ENCODE measurements at places on chromosomes 13 and 19.

GRCh38 chr13:42812316-42812715 is 30.9 kb downstream of the FAM216B start:
- H3K36me3 ChIP-seq: no peaks in the 10 kb centered on the region
- no peaks in the 10 kb centered on the region for H3K4me1 ChIP-seq
- no peak for DNase-seq

- no peaks in the 10 kb centered on the region for H3K36me3 ChIP-seq
- DNase-seq: no peak
- H3K27ac ChIP-seq: no peak overlapping the region
- H3K4me3 ChIP-seq: no peak overlapping the region
Measured at GRCh38 chr19:3698386-3698950, 1.8 kb downstream of the PIP5K1C start.

- no peaks in the 10 kb centered on the region for H3K36me3 ChIP-seq
- no peak for DNase-seq
- H3K4me1 ChIP-seq: no peaks in the 10 kb centered on the region
- H3K4me3 ChIP-seq: no peak overlapping the region
Measured at GRCh38 chr19:49256691-49257090, 68.3 kb downstream of the SLC6A16 start.

- no peak overlapping the region for H3K27ac ChIP-seq
- H3K27me3 ChIP-seq: no peaks in the 10 kb centered on the region
- no peak overlapping the region for H3K4me3 ChIP-seq
- H3K4me1 ChIP-seq: peaks cover 1% of the 10 kb centered on the region
Measured at GRCh38 chr19:47141695-47142094, 11.1 kb downstream of the SAE1 start.

DNA sequence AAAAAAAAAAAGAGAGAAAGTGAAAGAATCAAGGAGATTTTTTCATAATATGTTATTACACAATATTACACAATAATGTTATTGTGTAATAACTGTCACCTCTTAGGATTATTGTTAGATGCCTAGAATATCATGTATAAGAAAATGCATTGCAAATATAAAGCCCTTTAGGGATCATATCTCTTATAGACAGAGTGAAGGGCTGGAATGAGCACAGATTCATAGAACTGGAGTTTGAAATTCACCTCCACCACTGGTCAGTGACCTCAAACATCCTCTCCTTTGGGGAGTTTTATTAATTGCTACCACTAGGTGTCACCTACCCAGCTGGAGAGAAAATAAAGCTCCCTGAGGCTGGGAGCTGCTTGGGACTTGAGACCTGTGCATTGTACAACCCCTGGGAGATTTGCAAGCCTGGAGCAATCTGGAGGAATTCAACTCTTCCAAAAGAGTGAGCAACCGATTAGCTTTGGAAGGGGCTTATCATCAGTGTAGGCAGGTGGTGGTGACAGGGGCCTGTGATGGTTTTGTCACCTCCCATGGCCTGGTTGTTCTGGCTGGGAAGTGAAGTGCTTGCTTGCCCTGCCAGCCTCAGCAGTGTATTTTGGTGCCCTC is 30.3 kb upstream of the FRY start:
- no peaks in the 10 kb centered on the region for H3K36me3 ChIP-seq
- no peak for DNase-seq
- H3K4me1 ChIP-seq: no peaks in the 10 kb centered on the region
- H3K27me3 ChIP-seq: no peaks in the 10 kb centered on the region
- H3K27ac ChIP-seq: no peak overlapping the region
- no peak overlapping the region for H3K4me3 ChIP-seq

DNA sequence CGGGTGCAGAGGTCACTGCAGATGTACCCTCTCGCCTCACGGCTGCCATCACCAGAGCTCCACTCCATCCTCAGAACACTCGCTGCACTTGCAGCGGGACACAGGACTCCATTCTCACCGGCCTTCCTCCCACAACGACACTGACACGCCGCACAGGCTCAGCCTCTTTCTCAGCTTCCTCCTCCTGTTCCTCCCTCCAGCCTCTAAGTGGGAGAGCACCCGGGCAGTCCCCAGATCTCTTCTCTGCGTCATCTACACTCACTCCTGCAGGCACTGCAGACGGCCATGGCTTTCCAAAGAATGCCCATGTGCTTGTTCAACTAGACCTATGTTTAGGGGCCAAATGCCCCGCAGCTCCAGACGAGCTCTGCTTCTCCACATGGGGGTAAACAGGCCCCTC is 14.3 kb upstream of the FKRP start:
- H3K4me1 ChIP-seq: peaks cover 17% of the 10 kb centered on the region
- no peaks in the 10 kb centered on the region for H3K27me3 ChIP-seq
- no peak overlapping the region for H3K27ac ChIP-seq
- H3K4me3 ChIP-seq: no peak overlapping the region
- DNase-seq: no peak

- no peaks in the 10 kb centered on the region for H3K27me3 ChIP-seq
- DNase-seq: no peak
- H3K4me1 ChIP-seq: no peaks in the 10 kb centered on the region
- H3K36me3 ChIP-seq: no peaks in the 10 kb centered on the region
- no peak overlapping the region for H3K27ac ChIP-seq
Measured at GRCh38 chr13:79779761-79780160, 298.8 kb downstream of the NDFIP2 start.

DNA sequence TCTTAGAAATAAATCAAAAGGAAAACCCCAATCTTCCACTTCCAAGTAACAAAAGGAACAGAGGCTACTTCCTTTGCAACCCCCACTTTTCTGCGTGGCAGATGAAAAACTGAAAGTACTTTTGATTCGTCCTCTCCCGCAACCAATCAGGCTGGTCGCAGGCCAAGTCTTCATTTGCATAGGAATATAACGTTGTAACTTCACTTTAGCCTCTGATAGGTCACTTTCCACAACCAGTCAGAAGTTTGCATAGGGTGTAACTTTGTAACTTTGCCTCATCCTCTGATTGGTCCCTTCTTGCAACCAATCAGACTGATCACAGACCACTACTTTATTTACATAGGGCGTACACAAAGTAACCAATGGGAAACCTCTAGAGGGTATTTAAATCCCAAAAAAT is 37.2 kb downstream of the TGDS start:
- peak; percentile 26 for DNase-seq
- no peaks in the 10 kb centered on the region for H3K4me1 ChIP-seq
- no peak overlapping the region for H3K4me3 ChIP-seq
- H3K36me3 ChIP-seq: no peaks in the 10 kb centered on the region
- no peaks in the 10 kb centered on the region for H3K27me3 ChIP-seq
- no peak overlapping the region for H3K27ac ChIP-seq

DNA sequence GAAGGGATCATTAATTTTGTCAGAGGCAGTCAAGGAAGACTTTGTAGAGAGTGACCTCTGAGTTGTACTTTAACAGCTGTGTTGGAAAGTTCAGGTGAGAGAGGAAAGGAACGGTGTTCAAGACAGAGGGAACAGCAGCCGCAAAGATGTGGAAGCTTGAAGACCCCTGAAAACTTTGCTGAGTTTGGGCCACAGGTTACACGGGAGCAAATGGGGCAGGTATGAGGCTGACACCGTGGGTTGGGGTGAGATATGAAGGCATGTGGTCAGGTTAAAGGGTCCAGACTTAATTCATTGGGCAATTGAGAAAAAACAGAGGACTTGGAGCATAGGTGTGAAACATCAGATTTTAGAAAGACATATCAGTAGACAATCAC is 72.0 kb upstream of the SERP2 start:
- no peaks in the 10 kb centered on the region for H3K36me3 ChIP-seq
- H3K4me1 ChIP-seq: peaks cover 4% of the 10 kb centered on the region
- H3K27ac ChIP-seq: no peak overlapping the region
- no peak for DNase-seq
- H3K27me3 ChIP-seq: no peaks in the 10 kb centered on the region

GRCh38 chr13:106145997-106146864 is 389.2 kb downstream of the EFNB2 start:
- no peaks in the 10 kb centered on the region for H3K27me3 ChIP-seq
- H3K27ac ChIP-seq: no peak overlapping the region
- H3K4me1 ChIP-seq: no peaks in the 10 kb centered on the region
- H3K36me3 ChIP-seq: no peaks in the 10 kb centered on the region

Measured in testis (tissue), 5 donors.